CD4-positive, alpha-beta T cell treated with Interleukin-2 at 100 ng/mL for 4 hours (primary cell): ENCODE measurements at places on chromosomes 11 and 22.

GRCh38 chr22:28394513-28395110 is 285.0 kb downstream of the TTC28 start:
- no peak for DNase-seq

- DNase-seq = no peak
These were observed 76.5 kb downstream of the LRRC4C start for GRCh38 chr11:41382927-41383326.

DNA sequence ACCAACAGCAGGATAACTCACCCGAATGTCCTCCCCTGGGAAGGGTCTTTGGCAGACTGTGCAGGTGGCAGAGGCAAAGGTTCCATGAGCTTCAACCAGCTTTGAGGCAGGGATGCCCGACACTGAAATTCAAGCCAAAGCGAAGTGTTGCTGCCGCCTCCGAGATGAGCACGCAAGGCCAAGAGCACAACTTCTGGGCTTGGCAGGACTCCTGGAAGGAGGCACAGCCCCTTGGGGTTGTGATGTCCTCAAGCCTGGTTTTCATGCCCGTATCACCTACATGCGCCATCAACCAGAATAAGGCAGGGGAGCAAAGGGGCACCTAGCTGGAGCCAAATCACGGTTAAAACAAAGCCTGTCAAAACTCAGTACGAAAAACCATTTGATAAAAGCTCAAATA is 5.7 kb downstream of the SIRT3 start:
- no peak for DNase-seq

GRCh38 chr22:22344430-22344829 is 99.8 kb downstream of the VPREB1 start:
- DNase-seq = no peak

- DNase-seq = no peak
These were observed 78.1 kb upstream of the PRR5 start for GRCh38 chr22:44623771-44624510.

DNA sequence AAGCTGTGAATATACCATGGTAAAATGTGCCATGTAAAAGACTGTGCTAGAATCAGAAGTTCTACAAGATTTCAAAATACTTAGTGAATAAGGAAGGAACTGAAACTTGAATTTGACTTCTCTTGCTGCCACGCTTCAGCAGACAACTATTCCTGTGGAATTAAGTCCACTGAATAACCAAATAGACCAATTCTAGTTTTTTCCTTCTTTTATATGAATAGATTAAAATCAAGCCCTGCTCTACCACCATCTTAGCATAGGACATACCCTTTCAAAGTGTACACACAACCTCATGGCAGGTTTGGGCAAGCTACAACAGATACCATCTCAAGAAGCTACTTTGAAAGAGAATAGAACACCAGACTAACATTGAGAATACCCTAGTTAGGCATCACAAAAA is 23.4 kb upstream of the CLNS1A start:
- DNase-seq = no peak

- DNase-seq = peak; percentile 55
These were observed at the start of gene MYRF for GRCh38 chr11:61752117-61752924. Gene MYRF (plus strand): TSS chr11:61752636. CDS start chr11:61752745, 109 bp downstream.

DNA sequence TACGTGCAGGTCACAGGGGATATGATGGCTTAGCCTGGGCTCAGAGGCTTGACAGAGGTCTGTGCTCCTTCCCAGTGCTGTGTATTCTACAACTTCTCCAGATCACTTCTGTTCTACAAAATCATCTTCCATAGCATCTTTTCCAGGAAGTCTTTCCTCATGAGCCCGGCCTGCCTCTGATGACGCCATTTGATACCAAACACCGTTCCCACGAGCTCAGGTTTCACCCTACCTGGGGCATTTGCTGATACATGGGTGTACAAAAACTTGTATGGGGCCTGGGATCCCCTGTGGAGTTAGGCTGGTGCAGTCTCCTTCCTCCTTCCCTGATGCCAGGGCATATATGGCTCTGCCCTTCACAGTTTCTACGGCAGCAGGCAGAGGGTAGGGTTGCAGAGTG is 78.7 kb downstream of the NECTIN1 start:
- no peak for DNase-seq

DNA sequence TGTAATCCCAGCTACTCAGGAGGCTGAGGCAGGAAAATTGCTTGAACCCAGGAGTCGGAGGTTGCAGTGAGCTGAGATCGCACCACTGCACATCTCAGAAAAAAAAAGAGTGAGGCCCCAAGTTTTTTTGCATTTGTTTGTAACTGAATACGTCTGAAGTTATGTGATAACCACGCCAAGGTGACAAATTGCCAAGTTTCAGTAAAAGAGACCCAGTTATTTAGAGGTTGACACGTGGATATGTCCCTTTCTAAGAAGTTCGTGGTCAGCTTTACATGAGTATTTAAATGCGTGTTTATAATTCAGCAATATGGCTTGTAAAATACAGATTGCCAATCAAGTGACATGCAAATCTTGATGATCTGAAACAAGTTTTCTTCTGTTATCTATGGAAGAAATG is 8.0 kb downstream of the PPARA start:
- no peak for DNase-seq

DNA sequence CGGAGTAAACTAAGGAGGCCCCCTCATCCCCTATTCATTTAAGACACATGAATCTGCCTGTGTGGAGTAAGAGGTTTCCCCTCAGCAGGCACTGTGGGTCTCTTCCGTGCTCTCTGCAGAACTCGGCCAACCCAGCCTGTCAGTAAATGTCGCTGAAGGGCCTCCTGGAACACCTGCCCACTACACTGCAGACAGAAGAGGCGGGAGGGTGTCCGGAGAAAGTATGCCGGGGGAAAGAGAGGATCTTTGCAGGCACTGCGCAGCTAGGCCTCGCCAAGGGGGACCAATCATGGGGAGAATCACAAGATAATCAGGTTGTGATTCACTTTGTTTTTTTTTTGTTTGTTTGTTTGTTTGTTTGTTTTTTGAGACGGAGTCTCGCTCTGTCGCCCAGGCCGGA is 110.8 kb downstream of the MORC2 start:
- DNase-seq = no peak

GRCh38 chr11:134880788-134881187 is 468.7 kb upstream of the B3GAT1 start:
- DNase-seq = no peak

DNA sequence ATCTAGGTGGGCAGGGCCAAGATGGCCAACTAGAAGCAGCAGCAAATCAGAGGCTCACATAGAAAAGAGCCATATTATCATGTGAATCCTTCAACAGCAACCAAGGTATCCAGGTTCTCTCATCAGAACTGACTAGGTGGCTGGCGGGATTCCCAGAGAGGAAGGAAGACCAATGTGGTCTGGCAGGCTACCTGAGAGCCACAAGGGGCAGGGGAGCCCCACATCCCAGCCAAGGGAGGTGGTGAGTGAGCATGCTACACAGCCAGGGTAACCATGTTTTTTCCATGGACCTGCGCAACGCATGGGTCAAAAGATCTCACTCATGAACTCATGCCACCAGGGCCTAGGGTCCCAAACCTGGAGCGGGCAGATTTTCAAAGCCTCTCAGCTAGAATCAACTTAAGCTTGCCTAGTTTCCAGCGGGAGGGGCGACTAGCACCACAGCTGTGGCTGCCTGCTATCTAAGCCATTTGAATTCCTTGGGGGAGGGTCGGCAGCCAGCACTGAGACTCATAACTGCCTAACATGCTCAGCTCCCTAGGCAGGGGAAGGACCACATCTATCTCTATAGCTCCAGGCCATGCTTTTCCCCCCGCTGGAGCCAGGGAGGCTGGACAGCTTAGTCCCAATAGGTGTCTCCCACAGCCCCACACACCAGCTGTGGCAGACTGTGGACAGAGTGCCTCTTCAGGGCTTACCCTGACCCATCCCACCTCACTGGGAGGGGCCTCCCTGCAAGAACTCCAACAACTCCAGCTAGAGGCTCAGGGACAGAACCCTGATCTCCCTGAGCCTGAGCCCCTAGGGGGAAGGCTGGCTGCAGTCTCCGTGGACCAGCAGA is 28.7 kb upstream of the CASP12 start:
- DNase-seq = no peak

DNA sequence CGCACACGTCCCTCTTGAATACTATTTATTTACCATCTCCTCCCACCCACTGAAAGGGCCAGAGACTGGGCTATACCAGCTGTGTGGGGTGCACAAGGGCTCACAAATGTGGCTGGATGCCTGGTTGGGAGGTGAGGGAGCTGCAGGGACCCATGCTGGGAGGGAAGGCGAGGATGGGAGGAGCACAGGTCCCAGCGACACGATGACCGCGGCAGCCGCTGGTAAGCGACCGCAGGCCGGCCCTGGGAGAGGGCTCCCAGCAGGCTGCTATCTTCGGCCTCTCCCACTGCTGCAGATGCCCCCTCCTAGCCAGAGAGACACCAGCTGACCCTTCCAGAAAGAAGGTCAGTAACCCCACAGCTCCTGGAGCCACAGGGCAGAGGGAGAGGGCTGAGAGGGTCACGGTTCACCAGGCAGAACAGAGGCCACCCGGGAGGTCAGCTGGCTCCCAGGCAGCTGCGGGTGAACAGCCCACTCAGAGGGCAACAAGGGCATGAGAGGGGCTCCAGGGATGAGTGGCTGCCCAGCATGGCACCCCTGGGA is 163.9 kb downstream of the CRYBB2 start:
- no peak for DNase-seq

DNA sequence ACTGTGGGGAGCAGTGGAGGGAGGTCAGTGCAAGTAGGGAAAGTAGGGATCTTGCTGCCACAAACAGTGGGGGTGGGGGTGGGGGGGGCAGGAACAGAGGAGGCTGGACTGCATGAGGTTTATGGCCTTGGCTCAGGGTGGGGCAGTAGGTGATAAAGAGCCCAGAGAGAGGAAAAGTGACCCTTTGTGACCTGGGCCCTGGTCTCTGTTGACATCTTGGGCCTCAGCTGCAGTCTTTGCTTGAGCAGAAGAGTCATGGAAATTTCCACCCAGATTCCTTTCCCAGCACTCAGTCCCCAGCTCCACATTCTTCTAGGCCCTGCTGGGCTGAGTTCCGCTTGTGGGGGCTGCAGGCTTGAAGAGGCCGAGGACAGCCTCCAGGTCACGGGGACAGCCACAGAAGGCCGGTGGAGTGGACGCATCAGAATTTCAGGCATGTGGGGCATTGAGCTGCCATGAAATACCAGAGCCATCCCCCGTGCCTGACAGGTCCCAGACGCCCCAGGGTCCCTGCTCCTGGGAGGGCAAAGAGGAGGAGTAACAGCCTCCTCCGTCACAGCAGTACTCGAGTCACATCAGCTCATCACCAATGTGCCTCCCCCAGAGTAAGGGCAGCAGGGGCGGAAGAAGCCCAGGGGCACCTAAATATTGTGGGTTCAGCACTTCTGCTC is 9.7 kb upstream of the MALAT1 start:
- no peak for DNase-seq

DNA sequence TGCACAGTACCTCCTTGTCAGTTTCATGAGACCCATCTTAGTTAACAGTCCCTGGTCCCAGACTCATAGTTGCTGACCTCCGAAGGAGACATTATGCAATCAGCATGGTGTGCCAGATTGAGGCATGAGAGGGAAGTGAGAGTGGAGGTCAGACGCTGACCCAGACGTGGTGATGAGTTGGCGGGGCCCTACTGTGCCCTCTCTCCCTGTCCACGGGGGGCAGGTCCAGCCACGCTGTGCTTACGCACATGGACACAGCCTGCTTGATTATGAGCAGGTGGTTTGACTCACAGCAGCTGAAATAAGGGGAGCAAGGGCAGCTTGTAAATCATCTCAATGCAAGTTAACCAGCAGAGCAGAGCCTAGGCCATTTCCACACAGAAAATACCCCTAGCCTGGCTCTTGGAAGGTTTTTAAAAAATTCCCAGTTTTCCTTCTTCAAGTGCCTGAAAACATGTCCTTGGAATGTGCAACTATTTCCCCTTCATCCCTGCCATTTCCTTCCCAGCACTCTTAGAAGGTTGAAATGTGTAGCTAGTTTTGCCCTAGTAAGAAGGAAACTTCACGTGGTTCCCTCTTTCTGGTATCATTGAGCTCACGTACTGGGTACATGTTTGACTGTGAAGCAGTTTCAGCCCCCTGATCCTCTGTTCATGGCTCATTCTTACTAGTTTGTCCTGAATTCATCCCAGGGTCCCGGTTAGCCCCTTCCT is 122.6 kb upstream of the SORL1-AS1 start:
- DNase-seq = no peak

DNA sequence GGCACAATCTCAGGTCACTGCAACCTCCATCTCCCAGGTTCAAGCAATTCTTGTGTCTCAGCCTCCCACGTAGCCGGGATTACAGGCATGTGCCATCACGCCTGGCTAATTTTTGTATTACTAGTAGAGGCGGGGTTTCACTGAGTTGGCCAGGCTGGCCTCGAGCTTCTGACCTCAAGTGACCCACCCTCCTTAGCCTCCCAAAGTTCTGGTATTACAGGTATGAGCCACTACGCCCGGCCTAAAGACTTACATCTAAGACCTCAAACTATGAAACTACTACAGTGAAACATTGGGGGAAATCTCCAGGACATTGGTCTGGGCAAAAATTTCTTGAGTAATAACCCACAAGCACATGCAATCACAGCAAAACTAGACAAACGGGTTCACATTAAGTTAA is 13.8 kb upstream of the FAM181B start:
- no peak for DNase-seq

DNA sequence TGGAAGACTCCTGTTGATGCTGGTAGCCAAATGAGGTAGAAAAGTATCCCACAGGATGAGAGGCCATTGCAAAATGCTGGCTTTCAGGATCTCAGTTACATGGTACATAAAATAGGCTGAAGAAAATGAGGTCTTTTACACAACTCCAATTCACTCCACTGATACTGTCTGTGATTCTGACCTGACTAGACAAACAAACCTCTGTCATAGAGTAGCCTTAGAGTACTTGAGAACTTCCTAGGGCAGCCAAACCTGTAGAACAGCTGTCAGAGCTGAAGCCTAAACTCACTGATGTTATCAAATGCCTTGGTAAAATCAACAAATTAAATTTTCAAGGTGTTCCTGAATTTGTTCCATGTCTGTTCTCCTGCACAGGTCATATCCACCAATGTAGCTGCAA is 26.2 kb upstream of the POGLUT3 start:
- no peak for DNase-seq

GRCh38 chr22:16973591-16974297 is 34.3 kb downstream of the GAB4 start:
- DNase-seq = no peak
